Kidney (tissue), 22 donors: ENCODE measurements at places on chromosomes 11 and 22.

DNA sequence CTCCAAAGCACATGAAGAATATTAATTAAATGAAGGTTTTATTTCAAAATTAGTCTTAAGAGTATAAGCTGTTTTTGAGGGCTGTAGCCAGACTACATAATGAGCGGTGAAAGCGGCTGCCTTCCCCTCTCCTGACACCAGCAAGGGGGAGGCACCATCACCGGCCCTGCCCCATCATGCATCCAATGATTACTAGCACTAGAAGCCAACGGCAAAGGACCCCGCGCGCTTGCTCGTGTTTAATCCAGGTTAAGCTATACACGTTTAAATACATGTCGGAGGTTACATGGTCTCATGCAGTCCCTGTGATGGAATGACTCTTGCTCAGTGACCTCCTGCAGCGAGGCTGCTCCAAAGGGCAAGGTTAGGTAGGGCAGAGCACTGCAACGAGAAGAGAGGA lies 50.3 kb downstream of the FEZ1 start:
- no peak for DNase-seq

DNA sequence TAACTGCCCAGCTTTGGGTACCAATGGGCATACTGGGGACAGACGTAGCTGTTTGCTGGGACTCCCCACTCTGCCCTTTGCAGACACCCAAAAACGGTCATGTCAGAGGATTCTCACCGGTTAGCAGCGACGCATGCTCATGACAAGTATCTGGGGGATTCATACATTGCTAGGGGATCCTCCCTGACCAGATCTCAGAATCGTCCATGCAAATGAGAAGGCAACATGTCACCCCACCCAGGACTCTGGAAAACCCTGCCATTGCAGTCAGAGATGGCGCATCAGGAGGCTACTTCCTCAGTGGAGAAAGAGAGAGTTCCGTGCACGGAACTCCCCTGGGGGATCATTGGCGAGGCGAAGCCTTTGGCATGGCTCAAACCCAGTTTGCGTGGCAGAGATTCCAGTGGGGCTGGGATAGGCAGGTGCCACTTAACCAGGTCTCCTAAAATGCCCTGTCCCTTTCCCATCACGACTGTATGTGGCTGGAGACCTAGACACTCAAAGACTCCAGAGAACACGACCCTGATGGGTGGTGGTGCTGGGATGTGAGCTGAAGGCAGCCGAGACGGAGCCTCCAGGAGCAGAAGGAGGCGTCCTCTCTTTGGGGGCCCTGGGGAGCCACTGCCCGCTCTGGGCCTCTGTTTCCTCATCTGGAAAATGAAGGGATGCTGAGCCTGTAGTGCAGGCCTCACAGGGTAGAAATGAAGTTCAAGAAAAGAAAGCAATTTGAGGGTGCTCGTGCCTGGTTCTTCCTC lies 4.9 kb downstream of the RGL4 start:
- DNase-seq = no peak

DNA sequence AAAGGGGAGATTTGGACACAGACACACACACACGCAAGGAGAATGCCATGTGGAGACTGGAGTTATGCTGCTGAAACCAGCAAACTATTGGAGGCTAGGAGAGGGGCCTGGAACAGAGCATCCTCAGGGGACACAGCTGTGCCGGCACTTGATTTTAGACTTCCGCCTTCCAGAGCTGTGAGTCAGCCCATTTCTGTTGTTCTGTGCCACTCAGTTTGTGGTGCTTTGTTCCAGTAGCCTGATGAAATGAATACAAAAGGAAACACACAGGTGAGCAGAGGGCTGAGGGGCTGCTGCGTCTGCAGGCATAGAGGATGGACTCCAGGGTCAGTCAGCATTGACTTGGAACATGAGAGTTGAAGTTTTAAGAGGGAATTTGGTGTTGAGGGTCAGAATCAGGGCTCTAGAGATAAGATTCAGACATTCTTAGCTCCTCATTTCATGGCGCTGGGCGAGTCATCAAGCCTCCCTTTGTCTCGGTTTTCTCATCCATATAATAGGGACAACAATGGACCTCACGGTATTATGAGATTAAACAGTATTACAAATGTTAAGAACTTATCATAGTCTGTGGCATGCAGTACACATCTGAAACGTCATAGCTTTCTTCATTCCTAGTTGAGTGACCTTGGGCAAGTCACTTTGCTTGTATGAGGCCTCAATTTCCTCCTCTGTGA lies 191.0 kb downstream of the MIAT start:
- no peak for DNase-seq

- DNase-seq = no peak
Measured at GRCh38 chr22:44411226-44412135, 86.6 kb downstream of the RTL6 start.

DNA sequence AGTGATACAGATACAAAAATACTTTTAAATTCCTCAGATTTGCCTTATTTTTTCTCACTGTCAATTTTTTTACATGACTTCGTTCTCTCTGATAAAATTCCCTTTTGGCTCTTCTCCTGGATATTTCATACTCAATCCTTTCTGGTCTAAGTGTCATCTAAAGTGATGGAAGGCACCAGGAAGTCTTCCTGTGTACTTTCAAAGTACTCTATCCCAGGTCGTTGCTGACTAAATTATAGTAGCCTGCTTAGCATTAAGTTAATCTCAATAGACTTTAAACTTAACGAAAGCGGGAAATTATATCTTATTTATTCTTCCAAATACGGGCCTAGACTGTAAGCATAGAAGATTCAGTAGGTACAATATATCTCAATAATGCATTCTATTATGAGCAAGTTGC lies 67.8 kb downstream of the CASP12 start:
- DNase-seq = no peak

DNA sequence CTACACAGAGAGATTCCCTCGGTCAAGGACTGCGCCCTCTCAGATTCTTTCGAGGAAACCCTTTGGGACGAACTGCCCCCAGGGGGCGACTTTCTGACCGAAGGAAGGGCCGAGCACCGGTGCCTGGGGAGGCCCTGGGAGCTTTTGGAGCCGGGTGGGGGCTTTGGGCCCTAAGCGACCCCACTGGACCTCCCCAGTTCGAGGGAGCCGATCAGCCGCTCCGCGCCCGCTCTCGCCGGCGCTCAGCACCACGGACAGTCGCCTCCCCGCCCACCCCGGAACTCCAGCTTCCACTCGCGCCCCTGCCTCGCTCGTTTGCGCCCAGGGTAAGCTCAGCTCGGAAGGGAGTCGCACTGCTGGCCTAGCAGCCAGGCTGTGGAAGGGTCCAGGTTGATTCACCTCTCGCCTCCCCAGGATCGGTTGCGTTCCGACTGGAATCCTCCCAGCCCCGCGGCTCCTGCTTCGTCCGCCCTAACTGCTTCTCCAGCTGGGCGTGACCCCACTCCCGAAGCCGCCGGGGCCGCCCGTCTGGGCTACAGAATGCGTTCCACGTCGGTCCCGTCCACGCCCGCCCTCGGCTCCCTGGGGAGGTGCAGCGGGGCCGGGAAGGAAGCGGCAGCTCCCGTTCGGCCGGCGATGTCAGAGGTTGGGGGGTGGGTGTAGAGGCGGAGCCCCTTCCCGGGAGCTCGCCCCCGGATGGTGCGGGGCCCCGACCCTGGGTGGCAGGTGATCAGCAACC lies 428 bp downstream of the SCN3B start:
- peak; percentile 81 for DNase-seq

GRCh38 chr11:1336836-1337646 lies 27.6 kb upstream of the TOLLIP start:
- DNase-seq = peak; percentile 38

GRCh38 chr11:130162733-130163132 lies 3.2 kb downstream of the ST14 start:
- no peak for DNase-seq

DNA sequence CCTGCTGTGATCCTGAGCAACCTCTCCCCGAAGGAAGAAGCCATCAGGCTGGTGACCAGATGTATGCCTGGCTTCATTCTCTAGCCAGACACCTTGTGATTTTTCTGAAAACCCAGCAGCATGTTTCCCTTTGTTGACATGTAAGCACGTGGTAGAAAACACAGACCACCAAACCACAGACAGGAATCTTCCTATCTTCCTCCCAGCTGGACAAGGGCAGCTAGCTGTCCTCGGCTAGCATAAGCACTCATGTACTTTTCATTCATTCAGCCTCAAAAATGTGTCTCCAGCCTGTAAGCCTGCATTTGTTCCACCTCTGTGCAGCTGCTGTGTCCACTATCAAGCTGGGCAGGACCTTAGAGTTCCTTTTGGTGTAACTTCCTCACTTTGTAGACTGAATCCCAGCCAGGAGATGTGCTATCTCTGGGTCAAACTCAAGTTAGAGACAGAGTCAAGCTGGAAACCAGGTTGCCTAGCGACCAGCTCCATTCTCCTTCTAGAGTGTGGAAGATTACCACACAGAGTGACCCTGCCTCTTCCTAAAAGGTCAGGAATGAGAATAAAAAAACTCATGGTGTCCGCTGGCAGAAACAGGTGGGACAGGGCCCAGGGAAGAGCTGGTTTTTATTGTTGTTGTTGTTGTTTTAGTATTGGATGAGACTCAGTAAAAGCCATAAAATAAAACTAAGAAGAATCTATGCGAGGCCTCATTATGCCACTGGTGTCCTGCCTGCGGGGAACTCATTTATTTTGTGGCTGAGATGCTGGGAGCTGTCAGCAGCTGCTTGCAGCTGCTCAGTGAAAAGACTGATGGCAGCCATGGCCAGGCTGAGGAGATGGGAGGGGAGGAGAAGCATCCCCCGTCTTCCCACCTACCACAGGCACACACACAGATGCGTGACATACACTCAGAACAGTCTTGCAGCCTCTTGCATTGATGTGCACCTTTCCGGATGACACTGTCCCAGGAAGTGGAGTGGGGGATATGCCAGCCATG lies 7.4 kb upstream of the CLMP start:
- DNase-seq = peak; percentile 70

- no peak for DNase-seq
Measured at GRCh38 chr22:19114984-19115552, 7.1 kb downstream of the DGCR2 start.

DNA sequence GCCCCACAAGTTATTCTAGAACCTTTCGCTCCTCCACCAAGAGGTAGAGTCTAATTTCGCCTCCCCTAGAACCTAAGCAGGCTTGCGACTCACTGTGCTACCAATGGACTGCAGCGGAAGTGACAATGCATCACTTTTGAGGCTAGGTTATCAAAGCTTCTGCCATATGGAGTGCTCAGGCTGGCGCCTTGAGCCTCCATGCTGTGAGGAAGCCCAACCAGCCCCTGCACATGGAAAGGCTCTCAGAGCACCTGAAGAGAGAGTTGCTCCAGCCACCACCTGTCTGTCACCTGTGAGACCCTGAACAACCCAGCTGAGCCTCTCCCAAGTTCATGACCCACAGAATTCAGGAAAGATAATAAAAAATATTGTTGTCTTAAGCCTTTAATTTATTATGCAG lies 29.3 kb upstream of the CBX7 start:
- DNase-seq = no peak

- no peak for DNase-seq
Measured at GRCh38 chr11:20337526-20338154, 25.9 kb upstream of the HTATIP2 start.

DNA sequence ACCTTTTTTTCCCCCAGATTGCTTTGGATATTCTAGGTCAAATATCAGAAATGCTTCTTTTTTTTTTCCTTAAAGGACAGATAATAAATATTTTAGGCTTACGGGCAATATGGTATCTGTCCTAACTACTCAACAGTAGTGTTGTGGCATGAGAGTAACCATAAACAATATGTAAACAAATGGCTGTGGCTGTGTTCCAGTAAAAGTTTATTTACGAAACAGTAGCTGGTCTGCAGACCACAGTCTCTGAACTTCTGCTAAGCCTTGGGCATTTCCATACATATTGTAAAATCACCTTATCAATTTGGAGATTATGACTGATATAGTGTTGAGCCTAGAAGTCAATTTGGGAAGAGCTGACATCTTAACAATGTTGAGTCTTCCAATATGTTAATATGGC lies 139.0 kb upstream of the PITPNB start:
- DNase-seq = no peak

DNA sequence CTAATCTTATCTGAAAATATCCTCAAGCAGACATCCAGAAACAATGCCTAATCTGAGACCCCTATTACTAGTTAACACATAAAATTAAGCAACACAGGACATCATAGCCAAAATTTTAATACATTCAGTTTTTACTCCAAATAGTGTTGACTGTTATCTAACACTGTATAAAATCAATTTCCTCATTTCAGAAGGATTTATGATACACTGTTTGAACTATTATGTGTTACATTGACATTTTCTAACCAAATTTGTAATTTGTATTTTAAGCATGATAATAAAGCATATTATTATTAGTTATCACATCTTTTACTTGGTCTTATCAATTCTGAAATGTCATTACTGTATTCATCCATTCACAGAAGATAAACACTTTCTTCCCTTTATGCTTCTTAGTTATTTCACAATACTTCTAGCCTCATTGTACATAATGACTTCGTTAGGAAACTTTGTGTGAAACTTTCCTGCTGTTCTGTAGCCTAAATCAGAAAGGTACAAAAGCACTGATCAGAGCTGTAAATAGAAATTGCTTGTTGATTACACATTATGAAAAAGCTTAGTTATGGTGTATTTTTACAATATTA lies 1248.9 kb downstream of the JRKL start:
- no peak for DNase-seq

DNA sequence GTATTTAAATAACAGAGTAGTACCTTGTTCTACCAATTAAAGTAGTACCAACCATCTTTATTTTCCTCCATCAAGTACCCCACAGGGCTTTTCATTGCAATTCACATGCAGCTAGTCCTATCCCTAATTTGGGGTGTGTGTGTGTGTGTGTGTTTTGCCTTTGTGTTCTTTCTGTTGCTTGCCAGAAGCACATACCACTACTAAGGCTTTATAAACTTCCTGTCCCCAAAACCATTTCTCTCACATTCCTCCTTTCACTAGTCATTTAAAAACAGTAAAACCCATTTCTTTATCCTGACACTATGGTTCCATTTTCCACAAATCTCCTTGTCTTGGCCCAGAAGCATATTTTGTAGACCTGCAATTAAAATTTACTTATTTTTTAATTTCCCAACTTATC lies 54.6 kb downstream of the SLC36A4 start:
- no peak for DNase-seq

DNA sequence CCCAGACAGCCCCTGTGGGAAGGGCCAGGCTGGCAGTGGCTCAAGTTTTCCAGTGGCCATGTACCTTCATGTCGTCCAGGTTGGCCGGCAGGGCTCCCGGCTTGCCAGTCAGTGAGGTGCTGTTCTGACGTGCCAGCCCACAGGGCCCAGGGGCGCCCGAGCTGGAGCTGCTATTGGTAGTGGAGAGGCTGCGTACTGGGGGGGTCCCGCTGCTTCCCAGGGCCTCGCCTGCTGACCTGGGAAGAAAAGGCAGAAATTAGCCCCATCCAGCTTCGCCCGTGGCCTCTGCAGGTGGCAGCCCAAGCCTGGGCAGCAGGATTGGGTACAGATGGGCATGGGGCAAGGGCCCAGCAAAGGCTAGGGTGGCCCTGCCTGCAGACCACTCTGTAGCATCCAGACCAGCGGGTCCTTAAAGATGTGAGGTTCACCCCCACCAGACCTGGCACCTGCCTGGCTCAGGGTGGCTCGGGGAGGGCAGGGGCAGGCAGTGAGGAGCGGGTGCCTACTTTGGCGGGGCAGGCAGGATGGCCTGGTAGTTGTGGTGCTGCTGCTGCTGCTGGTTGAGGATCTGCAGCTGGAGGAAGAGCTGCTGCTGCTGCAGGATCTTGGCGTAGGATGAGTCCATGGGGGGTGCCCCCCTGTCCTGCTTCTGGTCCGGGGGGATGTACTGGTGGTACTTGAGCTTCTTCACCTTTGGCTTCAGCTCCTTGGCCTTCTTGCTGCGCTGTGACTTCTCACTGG lies 50.1 kb downstream of the SGSM3 start:
- no peak for DNase-seq
